AML-193 (cell line): ENCODE measurements at places on chromosomes 7 and 10.

DNA sequence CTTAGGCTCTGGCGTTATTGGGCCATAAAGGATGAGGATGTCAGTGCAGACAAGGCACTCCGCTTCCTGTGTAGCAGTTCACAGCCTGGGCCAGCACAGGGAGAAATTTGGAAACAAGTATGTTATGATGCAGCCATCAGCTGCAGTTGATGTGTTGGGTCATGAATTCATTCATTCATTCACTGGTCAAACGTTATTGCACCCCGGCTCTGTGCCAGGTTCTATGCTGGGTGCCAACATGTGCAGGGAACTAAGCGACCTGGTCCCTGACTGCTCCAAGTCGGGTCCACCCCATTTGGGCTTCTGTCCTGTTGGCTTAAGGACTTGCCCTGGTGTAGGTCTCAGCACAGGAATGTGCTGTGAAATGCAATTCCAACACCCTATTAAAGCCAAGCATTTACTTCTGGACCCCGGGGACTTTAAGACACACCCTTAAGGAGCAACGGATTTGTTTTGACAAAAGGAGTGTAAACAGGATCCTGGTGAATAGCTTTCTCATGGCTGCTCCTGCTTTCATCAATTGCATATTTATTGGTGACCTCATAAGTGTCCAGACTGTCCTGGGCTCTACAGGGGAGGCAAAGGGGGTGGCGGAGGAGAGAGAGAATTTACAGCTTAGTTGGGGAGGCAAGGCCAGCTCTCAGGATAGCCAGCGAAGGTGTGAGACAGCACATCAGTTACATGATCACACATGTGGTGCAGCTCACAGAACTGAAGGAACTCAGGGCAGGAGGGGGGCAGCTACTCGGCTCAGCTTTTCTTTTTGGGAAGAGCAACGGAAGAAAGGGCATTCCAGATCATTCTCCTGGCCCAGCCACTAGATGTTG lies 158.6 kb downstream of the GRK5 start:
- DNase-seq = no peak

- no peak for DNase-seq
These were observed 174.8 kb upstream of the FZD1 start for GRCh38 chr7:91089382-91089963.

DNA sequence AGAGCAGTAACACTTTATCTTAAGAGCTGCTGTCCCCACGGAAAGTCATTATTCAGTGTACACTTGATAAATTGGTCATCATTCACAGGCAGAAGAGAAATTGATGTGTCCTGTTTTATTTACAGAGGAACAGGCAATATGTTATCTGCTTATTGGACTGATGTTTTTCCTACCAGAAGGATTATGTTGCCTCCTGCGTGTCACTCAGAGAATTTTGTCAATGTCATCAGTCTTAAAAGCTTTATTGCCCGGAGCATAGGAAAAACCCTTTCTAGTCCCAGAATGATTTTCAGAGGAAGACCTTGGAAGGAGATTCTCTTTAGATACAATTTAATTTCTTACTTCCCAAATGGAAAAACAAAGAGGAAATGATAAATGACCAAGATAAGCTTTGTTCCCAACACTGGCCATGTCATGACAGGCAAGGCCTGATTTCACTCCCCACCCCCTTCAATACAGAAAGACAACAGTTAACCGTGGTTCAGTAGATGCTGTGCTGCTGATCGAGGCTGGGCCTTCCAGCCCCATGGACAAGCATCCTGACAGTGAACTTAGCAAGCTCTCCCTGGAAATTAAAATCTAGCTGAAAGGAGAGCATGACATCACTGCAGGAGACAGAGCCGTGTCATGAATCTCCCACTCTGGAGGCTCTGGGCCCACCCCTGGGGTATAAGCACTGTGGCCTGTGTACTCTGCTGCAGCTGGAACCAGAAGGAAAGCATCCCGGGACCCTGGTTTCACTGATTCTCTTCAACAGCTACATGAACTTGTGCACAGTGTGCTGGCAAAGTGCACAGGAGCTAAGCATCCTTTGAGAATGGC lies 118.8 kb upstream of the LYZL2 start:
- DNase-seq = no peak

DNA sequence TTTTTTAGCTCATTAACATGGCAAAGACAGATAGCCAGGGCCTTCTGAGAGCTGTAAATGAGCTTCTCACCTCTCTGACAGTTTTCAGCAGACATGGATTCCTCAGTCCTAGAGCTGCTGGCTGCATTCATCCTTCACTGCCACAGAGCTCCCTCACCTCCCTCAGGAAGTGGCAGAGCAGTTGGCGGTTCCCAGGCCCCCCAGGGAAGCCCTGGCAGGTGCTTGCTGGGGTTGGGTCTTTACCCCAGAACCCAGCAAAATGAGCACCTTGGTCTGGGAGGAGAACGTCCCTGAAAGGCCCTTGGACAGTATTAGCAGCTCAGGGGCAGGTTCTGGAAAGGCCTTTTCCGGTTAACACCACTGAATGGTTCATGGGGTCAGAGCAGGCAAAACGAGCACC lies 288.0 kb downstream of the PTPRN2 start:
- DNase-seq = no peak

DNA sequence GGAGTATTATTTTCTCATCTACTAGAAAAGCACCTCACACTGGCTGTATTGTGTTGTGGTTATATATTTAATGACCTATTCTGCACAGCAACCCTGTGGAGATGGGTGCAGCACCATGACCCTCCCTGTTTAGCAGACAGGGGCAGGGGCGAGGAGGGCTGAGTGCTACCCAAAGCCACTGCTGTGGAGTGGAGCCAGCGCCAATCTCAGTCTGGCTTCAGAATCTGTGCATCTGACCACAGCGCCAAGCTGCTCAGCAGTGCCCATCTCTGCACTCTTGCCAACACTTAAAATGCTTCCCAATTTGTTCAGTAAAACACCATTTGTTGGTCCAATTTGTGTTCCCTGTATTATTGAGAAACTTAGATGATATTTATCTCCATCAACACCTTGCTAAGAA lies 239.1 kb downstream of the ZMYND11 start:
- no peak for DNase-seq

GRCh38 chr7:32289651-32290414 lies 200.3 kb downstream of the LSM5 start:
- no peak for DNase-seq

- no peak for DNase-seq
These were observed 191.1 kb downstream of the LRMDA start for GRCh38 chr10:75622503-75622902.

GRCh38 chr10:76939933-76940468 lies 697.6 kb downstream of the KCNMA1 start:
- DNase-seq = no peak

DNA sequence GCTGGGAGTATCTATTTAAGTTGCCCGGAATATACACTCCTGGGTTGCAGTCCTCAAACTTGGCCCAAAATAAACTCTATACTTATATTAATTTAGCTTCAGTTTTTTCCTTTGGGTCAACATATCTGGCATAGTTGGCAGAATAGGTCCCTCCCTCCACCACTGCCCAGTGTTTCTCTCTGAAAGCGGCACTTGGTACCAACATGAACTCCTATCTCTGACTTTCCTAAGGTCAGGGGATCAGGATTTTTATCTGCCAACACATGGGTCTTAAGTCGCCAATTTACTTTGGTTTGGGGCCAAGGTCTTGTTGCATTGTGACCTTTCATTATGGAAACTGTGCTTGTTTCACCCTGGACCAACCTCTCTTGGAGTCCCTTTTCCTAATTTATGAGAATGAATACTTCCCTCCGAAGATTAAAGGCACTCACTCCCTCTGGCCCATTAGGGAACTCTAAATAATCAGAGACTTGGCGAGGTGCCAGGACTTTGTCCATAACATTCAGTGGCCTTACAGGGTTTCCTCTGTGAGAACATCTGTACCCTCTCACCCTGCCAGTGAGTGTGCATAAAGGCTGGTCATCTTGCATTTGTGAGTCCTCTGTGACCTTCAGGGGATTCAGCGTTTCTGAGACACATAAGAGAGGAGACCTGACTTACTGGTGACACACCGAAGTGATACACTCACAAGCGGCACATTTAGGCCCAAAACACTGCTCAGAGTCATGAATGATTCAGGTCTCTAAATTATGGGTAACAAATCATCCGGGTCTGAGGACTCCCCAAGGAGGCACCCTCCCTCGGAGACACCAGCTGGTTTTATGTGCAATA lies 19.7 kb upstream of the FKBP9 start:
- DNase-seq = no peak

- DNase-seq = no peak
These were observed 42.0 kb downstream of the PRPS1L1 start for GRCh38 chr7:17985473-17986239.

- no peak for DNase-seq
These were observed 48.6 kb downstream of the CUL1 start for GRCh38 chr7:148747274-148747673.

- DNase-seq = no peak
These were observed 46.9 kb upstream of the GDF10 start for GRCh38 chr10:47253030-47253637.

- no peak for DNase-seq
These were observed 186.1 kb downstream of the WDR37 start for GRCh38 chr10:1241973-1242935.
